ENCODE measurements at places on chromosomes 1 and 21.

DNA sequence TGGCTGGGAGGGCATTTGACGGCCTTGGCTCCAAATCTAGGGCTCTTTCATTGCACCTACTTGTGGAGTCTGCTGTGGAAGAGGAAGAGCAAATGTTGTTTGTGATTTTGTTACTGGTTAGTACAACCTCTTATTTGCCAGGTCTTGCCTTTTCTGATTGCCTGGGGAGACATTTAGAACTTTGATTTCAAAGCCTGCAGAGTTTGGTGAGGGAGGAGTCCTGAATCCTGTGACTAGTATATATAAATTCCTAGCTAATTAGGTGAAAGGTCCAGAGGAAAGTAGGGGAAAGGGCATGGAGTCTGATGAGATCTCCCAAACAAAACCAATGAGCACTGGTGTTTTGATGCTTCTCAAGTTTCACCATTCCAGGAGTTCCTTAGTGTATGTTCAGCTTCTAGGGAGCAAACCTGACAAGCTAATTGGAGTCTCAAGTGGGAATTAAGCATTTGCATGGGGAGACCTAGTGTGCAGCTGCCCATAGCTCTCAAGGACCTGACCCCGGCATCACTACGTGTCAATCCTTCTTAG lies 5.1 kb upstream of the HMGCS2 start:
- no peak for DNase-seq

DNA sequence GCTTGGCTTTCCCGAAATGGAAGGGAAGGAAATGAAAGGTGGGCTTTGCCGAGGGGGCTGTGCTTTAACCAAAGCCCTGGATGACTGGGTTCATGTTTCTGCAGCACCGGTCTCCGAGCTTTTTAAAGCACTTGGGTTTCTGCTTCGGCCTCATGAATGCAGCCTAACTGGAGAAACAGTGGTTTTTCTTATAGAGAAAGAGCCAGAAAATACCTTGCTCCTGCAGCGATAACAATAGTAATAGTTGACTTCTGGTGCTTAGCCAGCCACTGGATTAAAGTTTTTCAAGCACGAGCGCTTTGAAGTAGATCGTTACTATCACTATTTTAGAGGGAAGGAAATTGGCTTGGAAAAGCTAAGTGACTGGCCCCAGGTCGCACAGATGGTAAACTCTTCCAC lies 500 bp upstream of the DOCK7 start:
- DNase-seq: no peak

DNA sequence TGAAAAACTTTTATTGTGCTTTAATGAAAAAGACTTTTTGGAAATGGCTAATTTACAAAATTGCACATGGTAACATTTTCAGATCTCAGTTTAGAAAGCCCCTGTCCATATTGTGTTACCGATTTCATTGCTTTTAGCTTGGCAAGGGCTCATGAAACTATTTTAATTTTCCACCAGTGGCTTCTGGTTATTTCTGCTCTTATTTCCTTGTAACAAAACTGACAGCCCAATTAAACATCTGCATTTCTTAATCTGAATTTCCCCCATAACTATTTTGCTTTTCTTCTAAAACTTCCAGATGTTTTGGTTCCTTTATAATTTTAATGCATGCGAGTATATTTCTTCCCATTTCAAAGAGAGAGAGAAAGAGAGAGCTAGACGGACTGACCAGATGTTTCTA lies 264.8 kb downstream of the PTPRC start:
- DNase-seq: no peak

DNA sequence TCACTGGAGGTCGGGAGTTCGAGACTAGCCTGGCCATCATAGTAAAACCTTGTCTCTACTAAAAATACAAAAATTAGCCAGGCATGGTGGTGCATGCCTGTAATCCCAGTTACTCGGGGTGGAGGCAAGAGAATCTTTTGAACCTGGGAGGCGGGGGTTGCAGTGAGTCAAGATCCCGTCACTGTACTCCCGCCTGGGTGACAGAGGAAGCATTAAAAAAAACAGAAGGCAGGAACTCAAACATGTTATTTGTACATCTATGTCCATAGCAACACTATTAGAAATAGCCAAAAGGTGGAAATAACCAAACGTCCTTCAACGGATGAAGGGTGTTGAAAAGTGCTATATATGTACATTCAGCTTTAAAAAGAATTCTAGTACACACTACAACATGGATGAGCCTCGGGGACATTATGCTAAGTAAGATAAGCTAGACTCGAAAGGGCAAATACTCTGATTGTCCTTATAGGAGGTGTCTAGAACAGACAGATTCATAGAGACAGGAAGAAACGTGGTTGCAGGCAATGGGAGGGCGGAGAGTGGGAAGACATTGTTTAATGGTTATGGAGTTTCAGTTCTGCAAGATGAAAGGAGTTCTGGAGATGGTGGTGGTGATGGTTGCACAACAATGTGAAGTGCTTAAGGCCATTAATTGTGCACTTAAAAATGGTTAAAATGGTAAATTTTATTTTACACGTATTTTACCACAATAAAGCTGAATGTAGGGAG lies 19.2 kb downstream of the NLRP3 start:
- no peak for DNase-seq

DNA sequence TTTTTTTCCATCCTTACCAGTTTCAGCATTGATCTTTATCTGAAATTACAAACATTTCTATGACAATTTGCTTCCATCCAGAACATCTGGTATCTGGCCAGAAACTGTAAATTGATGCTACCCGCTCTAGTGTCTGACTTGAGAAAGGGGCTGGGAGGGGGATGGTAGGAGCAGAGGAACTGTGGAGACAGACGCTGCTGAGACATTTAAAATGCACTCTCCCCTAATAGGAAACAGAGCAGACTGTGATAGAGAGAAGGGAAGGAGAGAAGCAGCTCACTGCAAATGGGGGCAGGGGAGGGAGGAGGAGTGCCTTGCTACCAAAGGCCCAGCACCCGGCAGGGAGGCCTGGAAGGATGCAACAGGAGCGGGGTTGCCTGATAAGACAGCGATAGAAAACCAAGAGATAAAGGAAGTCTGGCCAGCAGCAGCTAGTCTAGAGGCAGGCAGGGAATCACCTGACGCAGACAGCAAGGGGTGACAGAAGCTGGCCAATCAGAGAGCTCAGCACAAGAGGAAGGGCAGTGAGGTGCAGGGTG lies 195.5 kb upstream of the NFIA start:
- no peak for DNase-seq
